ENCODE measurements at places on chromosomes 3 and 15.

- DNase-seq = no peak
Observed at GRCh38 chr15:60673918-60674558, 195.1 kb upstream of the ICE2 start.

GRCh38 chr3:58991026-58991425, 58.8 kb downstream of the CFAP20DC start:
- no peak for DNase-seq

DNA sequence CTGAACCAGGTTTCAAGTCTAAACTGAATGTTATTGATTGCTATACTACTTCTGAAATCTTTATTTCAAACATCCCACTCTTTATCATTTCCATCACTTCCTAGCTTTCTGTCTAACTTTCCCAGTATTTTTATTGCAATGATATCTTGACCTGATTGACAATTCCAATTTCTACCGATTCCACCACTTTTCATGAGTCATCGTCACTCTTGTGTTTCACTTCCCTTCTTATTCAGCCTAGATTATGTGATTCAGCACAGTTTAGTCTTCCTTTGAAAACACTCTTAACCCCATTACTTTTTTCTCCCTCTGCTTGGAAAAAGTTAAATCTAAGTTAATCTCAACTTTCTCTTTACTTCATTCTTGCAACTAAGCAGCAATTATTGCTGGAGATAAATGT, 62.6 kb downstream of the SLC7A14 start:
- DNase-seq = no peak

DNA sequence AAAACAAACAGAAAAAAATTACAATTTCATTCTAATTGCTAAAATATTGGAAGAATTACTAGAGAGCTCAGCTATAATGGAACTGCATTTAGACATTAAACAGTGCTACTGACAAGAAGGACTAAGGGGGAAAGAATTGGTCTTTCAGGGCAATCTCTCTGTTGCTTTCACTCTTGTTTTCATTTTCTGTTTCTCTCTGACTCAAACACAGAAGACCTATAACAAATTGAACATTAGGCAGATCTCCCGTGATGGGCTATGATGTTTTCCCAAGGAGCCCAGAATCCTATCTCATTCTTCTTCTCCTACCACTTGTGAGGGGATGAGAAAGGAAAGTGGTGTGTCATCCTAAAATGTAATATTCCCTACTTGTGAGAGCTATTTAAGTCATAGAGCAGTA, 358.0 kb upstream of the TGFBR2 start:
- no peak for DNase-seq

GRCh38 chr15:88894819-88895767, at the start of gene HAPLN3:
HAPLN3 (minus strand) TSS chr15:88895544; CDS start chr15:88887298, 8,246 bp downstream.
- DNase-seq = peak; percentile 62

- no peak for DNase-seq
Observed at GRCh38 chr3:963755-964154, 129.1 kb upstream of the CNTN6 start.

DNA sequence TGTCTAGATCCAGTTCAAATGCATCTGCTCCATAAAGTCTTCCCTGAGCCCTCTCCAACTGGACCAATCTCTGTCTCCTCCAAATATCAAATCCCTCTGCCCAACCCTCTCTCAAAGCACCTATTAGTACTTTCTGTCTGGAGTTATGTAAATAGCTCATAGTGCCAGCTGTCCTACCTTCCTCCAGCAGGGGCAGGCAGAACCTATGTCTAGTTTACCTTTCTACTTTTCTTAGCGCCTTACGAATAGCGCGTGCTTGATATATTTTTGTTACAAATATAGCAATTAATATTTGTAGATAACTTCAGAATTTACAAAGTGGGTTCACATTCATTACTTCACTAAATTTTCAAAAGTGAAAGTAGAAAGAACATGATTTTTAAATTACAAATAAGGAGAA, 14.0 kb upstream of the CCDC80 start:
- DNase-seq = no peak

- DNase-seq = no peak
Observed at GRCh38 chr15:51677021-51677420, 4.3 kb upstream of the SCG3 start.

DNA sequence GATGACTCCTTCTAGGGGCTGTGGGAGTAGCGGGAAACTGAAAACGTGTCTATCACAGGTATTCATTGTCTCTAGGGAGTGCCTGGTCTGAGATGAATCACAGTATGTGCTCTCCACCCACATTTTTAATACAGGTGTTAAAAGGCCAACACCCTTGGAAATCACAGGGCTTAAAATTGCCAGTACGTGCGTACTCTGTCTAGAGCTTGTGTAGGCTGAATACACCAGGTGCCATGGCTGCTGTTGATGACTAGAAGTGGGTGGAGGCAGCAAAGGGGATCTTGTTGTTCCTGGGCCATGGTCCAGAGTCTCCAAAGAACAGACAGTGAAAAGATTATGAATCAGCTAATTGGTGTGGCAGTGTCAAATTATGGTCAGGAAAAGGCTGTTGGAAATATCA, 35.1 kb upstream of the P3H2 start:
- DNase-seq = no peak

GRCh38 chr3:71491154-71491752, 92.3 kb downstream of the FOXP1 start:
- peak; percentile 9 for DNase-seq

DNA sequence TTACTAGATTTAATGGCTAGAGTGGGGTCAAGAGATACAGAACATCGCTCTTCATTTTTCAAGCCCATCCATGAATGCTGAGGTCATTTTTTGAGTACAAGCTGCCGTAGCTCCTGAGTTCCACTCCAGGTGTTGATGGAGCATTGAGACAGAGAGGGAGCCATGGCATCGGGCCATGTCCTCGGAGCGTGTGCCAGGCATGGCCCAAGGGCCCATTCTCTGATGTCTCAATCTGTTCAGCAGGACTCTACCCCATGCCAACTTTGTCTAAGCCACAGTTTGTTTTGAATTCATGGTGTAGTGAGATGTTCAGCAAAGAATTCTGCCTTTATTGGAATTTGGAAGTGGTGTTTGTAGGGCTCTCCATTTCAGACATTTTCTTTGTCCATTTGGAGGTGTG, 110.5 kb upstream of the ADAMTS9 start:
- no peak for DNase-seq

- DNase-seq = no peak
Observed at GRCh38 chr3:169627073-169627472, 36.4 kb downstream of the MECOM start.

- no peak for DNase-seq
Observed at GRCh38 chr15:23444269-23444668, 2.8 kb downstream of the GOLGA6L2 start.

DNA sequence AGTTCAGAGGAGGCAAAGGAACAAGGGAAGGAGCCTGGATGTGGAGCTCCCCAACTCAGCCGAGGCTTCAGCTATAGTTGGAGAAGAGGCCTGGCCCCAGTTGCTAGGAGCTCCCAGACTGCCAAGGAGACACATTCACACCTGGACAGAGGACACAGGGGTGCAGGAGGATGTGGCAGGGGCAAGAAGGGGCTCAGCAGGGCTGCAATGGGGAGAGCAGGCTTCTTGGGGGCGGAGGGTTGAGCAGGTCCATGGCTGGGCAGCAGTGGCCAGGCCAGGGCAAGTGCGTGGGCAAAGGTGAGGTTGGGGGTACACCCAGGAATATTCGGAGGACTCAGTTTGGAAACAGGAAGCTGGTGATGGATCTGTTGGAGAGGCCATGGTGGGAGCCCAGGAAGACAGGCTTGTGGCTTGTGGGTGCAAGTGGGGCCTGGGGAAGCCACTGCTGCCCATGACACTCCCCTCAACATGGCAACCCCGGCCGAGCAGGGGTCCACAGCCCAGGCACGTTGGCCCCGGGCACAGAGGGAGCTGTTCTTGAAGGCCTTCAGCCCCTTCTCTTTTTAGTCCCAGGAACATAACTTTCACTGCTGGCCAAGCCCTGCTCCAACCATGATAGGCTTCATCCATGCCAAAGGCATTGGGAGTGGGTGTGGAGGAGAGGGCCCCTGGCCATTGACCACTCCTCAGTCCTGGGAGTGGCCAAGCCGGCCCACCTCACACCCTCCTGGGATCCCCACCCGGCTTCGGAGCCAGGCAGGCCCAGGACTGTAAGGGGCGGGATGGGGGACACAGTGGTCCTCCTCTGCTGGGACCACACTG, 33.3 kb downstream of the TSPAN3 start:
- DNase-seq = no peak

GRCh38 chr3:123884203-123884831, at the start of gene MYLK:
MYLK (minus strand) TSS chr3:123884332; CDS start chr3:123793841, 90,491 bp downstream.
- DNase-seq = peak; percentile 10

DNA sequence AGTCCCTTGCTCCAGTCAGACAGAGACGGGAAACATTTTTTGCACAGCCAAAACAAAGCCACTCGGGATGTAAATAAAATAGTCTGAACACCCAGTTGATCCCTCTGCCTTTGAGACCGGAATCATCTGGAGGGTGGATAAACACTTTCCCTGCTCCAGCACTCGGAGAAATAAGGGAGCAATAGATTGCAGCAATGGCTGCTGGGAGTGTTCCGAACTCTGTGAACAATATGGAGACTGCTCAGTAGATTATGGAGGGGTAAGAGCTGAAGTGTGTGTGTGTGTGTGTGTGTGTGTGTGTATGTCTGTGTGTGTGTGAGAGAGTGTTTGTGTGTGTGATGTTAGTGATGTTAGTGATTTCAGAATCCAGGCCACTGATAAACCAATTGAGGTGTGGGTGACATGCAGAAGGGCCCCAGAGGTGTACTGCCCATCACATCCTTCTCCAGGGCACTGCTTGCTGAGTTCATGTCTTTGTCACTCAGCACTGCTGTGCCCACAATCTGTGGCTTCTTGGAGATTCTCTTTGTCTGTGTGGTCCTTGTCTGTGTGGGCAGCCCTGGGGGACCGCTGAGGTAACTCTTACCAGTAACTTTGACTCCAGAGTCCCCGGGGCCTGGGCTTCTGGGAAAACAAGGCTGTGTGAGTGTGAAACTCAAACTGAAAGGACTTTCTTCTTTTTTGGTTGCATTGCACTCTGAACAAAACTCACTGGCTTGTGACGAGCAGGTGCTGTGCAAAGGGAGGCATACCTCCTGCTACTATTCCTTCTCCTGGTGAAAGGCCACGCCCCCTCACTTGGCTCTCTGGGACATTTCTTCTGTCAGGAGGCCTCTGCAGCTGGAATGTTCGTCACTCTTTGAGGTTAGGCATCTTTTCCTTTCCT, 23.0 kb downstream of the CRYGS start:
- DNase-seq = no peak

GRCh38 chr15:41675337-41675736, 15.1 kb downstream of the MGA start:
- no peak for DNase-seq

GRCh38 chr3:197750858-197751737, 1.4 kb downstream of the FYTTD1 start:
- peak; percentile 34 for DNase-seq

DNA sequence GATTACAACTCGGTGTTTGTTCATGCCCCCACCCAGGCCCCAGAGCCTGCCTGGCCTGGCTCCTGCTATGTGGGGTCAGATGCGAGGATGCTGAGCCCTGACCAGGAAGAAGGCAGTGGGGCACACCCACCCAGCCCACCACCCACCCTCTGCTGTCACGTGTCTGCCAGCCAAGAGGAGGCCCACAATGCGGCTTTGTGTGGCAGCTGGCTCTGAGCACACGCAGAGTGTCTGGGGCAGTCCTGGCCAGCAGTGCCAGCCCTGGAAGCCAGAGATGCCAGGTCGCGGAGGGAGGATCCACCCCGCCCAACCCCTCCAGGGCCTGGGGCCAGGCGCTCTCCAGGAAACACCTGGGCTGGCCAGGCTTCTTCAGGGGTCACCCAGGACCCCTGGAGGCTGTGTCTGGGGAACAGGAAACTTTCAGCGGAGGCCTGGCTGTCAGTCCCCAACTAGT, 26.4 kb upstream of the KLF13 start:
- DNase-seq = no peak

- no peak for DNase-seq
Observed at GRCh38 chr3:61718565-61718964, 157.2 kb downstream of the PTPRG start.

GRCh38 chr3:21621181-21621651, 129.8 kb downstream of the ZNF385D start:
- no peak for DNase-seq

DNA sequence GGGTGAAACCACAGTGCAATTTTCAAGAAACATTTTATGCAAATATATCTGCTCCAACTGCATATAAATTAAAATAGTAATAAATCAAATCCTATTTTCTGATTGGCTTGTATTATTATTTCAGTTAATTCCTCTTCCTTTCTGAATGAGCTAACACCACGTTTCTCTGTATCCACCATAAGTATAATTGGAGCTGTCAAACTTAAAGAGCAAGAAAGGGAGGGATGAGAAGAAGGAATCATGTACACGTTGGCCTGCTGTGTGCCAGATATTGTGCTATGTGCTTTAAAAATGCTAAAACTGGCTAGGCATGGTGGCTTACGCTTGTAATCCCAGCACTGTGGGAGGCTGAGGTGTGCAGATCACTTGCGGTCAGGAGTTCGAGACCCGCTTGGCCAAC, 180.0 kb downstream of the MAGI1 start:
- DNase-seq = no peak

GRCh38 chr15:82999905-83000671, 11.4 kb downstream of the C15orf40 start:
- peak; percentile 63 for DNase-seq

DNA sequence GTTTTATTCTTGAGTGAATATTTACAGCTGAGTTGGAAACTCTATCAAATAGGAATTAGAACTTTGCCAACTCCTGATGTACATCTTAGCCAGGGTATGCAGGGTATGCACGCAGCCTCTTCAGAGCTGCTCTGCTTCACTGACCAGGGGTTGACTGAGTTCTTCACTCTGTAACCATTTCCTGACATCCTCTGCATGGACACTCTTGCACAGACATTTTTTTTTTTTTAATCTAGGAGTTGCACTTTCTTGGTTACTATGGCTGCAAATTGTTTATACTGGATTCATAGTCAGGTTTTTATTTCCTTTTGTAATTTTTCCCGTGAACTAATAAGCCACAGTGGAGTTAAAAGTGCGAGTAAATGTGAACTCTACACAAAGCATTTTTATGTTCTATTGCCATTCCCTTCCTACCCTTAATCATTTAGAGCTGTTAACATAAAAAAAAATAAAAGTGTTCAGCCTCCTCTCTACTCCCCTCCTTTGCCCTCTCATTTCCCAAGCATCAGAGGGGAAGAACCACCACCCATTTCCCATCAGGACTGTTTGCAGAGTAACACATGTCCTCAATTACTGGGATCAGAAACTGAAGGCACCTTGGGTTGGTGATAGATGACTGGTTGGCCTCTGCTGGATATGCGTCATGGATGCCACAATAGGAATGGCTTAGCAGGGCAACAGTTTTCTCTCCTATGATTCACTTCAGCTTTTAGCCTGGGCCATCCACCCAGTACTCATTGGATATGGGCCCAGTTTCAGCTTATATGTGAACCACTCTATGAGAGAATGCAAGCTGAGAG, 54.0 kb downstream of the DUT start:
- DNase-seq = no peak

DNA sequence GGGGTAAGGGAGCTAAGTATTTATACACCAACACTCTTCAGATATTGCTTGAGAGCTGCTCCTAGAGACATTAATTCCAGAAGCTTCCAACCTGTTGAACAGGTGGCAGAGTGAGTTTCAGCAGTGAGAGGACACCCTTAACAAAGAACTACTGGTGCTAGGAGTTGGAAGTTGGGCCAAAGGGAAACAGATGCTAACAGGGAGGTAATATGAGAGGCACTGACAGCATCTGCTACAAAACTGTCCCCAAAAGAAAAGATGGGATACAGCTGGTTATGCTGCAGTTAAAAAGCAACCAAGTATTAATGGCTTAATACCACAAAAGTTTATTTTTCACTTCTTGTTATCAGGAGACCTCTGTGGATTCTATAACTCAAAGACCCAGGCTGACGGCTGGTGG, 104.5 kb upstream of the SATB1 start:
- no peak for DNase-seq

All from CD4-positive, alpha-beta T cell treated with Interleukin-1 beta for 1 hour (primary cell).